ENCODE measurements at places on chromosomes 6 and 20.

- DNase-seq: no peak
Observed at GRCh38 chr6:30615958-30616810, 859 bp downstream of the PPP1R10 start.

DNA sequence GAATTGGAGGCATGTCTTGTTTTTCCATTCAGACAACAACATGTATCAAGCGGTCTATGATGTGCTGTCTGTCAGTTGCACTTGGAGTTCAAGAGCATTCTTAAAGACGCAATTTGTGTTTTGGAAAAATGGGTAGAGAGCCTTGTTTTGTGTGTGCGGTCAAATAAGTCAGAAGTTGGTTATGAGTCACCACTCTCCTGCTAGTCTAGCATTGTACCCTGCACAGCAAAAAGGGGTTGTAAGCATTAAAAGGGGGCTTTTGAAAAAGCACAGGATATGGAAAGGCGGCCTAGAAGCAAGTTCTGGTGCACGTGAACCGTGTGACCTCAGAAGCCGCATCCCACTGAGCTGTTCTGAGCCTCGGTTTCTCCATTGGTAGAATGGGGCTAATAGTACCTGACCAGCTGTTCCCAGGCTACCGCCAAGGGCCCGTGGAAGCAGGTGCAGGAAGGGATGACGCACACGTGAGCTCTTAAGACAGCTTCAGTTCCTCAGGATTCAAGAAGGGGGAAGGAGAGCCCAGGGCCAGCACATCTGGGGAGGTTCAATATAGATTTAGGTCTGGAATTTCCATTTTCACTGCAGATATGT is 61.6 kb upstream of the SNX9 start:
- peak; percentile 72 for DNase-seq

DNA sequence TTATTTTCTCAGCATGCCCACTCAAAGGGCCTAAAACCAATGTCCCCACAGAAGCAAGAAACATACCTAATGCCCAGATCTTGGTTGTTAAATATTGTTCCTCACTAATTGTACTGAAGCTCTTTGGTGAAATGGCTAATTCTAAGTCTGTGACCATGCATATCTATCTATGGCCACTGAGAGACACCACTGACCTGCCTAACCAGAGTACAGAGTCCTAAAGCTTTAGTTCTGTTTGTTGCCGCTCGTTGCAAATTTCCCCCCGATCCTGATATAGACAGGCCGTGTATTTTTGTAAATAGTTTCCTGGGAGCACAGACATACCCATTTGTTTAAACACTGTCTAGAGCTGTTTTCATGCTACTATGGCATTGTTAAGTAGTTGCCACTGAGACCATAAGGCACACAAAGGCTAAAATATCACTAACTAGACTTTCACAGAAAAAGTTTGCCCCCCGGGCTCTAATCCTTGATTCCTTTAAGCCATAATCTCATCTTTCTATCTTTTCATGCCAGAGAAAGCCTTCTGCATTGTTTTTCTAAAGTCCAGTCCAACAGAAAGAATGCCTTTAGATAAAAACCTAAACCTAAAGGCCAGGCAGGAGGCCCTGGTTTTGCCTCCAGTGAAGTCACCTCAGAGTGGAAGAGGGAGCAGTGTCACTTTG is 48.7 kb downstream of the DNAAF9 start:
- DNase-seq: no peak

DNA sequence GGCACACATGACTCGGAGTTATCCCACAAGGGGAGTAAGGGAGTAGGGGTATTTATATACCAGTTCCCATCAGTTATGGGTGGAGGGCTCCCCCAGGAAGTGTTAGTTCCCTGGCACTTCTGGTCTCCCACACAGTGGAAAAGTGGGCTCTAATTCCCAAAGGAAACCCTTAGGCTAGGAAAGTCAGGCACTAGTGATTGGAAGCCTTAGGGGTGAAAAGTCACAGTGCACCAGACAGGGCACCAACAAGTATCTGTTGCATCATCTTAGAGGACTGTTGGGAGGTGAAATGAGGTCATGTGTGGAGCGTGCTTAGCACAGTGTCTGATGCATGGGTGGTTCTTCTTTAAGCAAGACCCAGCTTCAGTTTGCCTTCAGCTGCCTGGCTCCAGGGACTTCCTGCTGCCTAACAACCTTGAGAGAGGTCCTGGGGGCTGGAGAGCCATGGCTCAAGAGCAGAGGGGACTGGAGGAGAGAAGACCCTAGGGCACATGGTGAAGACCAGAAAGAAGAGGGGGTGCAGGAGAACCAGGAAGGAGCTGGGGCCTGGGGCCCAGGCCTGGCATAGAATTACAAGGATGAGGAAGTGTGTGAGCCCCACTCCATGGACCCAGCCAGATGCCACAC is 7.5 kb upstream of the FOXP4 start:
- no peak for DNase-seq

DNA sequence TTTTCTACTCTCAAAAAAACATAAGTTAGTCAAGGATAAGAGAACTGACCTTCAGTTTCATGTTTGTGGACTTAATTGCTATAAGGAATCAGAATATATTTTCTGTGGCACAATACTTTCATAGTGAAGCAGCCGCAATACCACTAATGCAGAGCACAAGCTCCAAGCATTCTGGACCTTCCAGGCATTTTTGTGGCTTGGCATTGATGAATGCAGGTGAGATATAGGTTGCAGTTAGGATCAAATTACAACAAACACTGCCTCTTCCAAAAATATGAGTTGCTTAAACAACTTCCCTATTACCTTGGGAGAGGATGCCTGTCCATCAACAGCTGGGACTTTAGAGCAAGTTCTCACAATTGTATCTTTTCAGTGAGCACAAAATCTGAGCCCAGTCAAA is 162.8 kb upstream of the RSPO3 start:
- DNase-seq: no peak

- no peak for DNase-seq
Observed at GRCh38 chr20:16271450-16271849, 301.8 kb downstream of the KIF16B start.

DNA sequence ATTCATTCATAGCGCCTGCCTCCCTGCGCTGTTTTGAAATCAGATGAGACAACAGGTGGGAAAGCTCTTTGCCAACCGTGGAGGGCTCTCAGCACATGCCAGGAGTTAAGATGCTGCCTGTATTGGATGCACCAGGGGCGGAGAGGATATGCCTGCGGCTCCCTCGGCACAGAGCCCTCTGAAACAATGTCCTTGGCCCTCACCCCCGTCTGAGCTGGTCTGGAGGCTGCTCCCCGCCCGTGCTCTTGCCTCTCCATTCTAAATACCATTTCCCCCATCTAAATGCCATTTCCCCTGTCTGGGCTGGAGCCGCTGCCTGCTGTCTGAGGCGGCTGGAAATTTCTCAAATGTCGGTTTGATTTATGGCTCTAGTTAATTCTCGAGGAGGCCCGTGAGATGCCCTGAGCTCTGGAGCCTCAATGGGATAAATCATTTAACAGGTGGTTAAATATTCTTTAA is 50.8 kb upstream of the MLN start:
- DNase-seq: no peak

- DNase-seq: no peak
Observed at GRCh38 chr6:44682987-44683779, 295.7 kb downstream of the CDC5L start.

- no peak for DNase-seq
Observed at GRCh38 chr6:44146685-44147084, 11.9 kb upstream of the CAPN11 start.

- no peak for DNase-seq
Observed at GRCh38 chr6:14824060-14824459, 421.8 kb upstream of the JARID2 start.

GRCh38 chr20:13212750-13213149 is 8.3 kb upstream of the ISM1 start:
- DNase-seq: no peak

DNA sequence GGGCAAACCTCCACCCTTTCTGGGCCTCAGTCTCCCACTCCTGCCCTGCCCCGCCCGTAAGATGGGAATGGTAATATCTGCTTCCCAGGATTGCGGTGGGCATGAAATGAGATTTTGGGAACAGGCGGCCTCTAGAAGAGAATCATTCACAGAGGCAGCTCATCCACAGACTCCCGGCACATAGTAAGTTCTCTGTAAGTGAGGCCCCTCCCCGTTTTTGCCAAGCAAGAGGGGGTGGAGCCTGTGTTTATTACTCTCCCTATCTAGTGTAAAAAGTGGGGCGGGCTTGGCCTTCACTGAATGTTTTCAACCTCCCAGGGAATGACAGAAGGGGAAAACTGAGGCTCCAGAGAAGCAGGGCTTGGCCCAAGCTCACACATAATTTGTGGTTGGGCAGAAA is 20.0 kb downstream of the SUN5 start:
- no peak for DNase-seq

DNA sequence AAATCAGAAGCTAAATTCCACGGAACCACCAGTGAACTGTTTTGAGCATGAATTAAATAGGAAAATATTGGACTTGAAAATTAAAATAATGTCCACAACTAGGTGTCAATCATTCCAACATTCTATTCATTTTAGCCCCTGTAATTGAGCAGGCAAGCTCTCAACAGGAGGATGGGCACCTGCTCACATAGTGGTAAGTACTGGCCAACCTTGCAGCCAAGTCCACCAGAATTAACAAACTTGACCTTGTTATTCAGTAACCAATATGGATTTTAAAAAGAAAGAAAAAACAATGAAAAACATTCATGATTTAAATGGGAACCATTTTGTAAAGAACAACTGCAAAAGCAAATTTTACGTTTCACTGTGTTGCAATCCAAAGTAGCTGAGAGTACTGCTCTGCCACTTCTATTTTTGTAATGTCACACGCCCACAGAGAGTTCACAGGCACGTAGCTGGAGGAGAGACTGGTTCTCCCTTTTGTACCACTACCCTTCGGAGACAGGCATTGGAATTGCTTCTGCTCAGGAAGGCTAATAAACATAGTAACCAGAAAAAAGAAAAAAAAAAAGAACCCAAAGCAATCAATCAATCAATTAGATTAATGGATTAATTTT is 75.2 kb upstream of the F13A1 start:
- no peak for DNase-seq

GRCh38 chr6:10230531-10230930 is 184.3 kb downstream of the TFAP2A start:
- no peak for DNase-seq

DNA sequence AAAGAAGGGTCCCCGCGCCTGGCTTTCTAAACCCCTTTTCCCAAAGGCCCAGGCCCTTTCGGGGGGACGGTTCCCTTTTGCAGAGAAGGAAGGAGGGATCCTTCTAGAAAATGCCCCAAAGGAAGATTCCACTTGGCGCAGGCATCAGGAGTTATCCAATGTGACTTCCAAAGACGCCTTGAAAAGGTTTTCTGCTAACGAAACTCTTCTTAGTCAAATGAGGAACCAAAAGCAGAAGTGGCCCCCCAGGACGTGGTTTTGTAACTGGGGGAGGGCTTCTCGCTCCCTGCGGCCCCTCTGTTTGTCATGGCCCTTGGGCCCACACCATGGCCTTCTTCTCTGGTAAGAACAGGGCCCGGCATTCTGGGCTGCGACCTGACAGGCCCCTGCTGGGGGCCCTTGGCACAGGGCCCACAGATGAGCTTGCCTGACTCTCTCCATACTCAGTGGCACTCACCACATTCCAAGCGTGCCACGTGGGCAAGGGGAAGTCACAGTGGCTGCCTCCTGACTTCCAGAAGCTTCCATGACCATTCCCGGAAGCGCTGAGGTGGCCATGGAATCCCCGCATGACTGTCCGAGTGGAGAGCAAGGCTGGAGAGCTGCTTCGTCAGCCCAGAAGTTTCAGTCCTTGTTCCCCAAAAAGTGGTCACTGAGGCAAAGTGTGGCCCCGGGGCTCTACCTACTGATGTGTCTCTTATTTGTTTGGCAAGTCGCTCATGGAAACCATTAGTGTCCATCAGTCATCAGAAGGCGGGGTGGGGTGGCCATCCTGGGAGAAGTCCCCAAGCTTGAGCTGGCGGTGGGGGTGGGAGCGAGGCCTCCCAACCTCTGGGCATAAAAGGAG is 834 bp upstream of the CTSZ start:
- DNase-seq: no peak

- DNase-seq: no peak
Observed at GRCh38 chr20:50426866-50427718, 83.1 kb upstream of the PTPN1 start.

GRCh38 chr20:32582659-32583580 is 2.2 kb downstream of the NOL4L start:
- peak; percentile 41 for DNase-seq

DNA sequence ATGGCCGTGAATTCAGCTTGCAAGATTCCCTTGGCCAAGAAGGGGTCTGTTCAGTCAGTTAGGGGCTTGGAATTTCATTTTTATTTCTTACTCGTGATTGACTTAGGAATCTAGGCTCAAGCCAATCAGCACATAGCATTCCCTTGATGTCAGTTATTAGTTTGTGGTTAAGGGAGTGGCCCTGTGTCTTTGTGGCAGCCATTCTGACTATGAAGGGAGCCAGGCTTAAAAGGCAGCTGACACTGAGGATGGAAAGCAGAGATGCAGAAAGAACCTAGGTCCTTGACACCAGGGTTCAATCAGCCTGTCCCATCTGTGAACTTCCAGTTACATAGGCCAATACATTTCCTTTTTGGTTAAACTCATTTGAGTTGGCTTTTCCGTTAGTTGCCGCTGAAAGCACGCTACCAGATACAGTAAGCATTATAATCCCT is 48.1 kb downstream of the MCUR1 start:
- no peak for DNase-seq

- DNase-seq: no peak
Observed at GRCh38 chr6:33823806-33824205, 20.0 kb upstream of the MLN start.

GRCh38 chr6:161894436-161894835 is 620.6 kb upstream of the AGPAT4 start:
- DNase-seq: no peak

GRCh38 chr6:158230967-158231550 is 62.9 kb downstream of the GTF2H5 start:
- no peak for DNase-seq

DNA sequence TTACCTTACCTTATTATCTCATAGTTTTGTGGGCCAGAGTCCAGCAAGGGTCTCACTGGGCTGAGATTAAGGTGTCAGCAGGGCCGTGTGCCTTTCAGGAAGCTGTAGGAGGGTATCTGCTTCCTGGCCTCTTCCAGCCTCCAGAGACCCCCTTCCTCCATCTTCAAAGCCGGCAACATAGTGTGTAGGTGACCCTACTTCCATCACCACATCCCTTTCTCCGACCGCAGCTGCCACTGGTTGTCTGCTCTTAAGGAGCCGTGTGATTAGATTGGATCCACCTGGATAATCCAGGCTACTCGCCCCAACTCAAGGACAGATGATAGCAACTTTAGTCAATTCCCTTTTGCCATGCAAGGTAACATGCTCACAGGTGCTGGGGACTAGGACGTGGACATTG is 91.2 kb downstream of the JPH2 start:
- DNase-seq: no peak

- peak; percentile 17 for DNase-seq
Observed at GRCh38 chr20:38304845-38305447, 990 bp downstream of the BPI start.

GRCh38 chr6:167570460-167571400 is 245.8 kb downstream of the TTLL2 start:
- no peak for DNase-seq

Measured in activated naive CD8-positive, alpha-beta T cell treated with anti-CD3 and anti-CD28 coated beads for 36 hours (primary cell).